ENCODE measurements at places on chromosomes 7 and 10. TPM values are rescaled to one million over a fixed set of nuclear protein-coding genes. Genes with fewer than 3 reads are reported as not detected.

GRCh38 chr10:350981-351501 is 215.8 kb downstream of the ZMYND11 start:
- DNase-seq, result no peak

DNA sequence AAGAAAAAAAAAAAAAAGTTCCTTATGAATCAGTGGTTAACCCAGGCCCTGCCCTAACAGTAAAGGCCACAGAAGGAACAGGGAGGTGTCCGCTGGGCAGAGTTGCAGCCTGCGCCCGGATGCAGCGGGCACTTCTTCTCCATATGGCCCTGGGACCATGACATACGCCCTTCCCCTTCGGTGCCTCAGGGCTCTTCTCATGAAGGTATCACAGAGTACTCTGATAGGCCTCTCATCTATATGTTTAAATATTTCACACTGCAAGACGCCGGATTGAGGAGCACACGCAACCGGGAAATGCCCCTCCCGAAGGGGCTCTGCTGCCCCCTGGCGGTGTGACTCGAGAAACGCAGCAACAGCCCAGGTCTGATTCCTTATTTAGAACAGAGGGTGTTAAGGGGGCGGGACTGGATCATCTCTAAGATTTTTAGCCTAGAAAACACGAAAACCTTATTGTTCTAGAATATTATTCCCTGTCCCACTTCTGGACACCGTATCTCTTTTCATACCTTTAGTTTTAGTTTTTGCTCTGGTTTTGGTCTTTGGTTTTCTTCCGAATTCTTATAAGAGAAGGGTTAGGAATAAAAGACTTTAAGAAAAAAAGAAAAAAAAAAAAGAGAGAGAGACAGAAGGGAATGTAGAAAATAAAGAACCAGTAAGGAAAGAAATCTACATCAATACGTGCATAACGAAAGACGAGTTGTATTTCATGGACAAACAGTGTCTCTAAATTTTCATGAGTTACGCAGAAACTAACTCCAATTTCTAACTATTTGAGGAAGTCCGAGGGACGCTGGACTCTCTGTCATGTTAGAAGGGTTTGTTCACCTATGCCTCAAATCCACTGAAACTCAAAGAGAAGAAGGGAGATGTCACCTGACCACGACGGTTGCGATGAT is 12.0 kb downstream of the DAGLB start:
- peak; percentile 83 for DNase-seq

- DNase-seq, result no peak
Observed at GRCh38 chr10:97321804-97322190, 2.7 kb downstream of the FRAT1 start.

- DNase-seq, result peak; percentile 96
Observed at GRCh38 chr7:99244939-99245338, 27.7 kb upstream of the MYH16 start.

- no peak for DNase-seq
Observed at GRCh38 chr7:74063223-74063641, 20.4 kb upstream of the LIMK1 start.

- DNase-seq, result no peak
Observed at GRCh38 chr7:18659746-18660145, 164.2 kb downstream of the HDAC9 start.

GRCh38 chr7:77651575-77652162 is 44.6 kb upstream of the RSBN1L start:
- DNase-seq, result peak; percentile 50

- peak; percentile 6 for DNase-seq
Observed at GRCh38 chr7:125857606-125858005, 928.0 kb upstream of the POT1 start.

- no peak for DNase-seq
Observed at GRCh38 chr10:15224948-15225347, 56.5 kb upstream of the NMT2 start.

GRCh38 chr7:21131897-21132296 is 296.0 kb upstream of the SP4 start:
- DNase-seq, result no peak

- DNase-seq, result no peak
Observed at GRCh38 chr7:106561666-106562411, 99.1 kb downstream of the CCDC71L start.

GRCh38 chr10:73873142-73873837 is 1.1 kb downstream of the CAMK2G start:
- DNase-seq, result no peak

DNA sequence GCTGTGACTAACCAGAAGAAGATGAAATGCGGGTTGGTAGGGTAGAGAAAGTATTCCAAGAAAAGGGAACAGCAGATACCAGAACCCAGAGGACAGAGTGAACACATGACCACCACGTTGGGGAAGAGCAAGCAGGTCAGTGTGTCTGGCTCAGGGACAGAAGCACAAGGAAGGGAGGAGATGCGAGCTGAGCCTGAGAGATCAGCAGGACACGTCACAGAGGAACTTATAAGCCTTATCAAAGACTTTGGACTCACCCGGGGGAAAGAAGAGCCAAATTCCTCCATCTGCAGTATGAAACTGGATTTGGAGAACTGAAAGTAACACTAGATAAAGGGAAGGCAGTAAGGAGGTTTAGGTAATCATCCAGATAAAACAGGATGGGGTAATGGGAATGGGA is 232.1 kb upstream of the NPVF start:
- no peak for DNase-seq

- DNase-seq, result no peak
Observed at GRCh38 chr10:11176746-11177145, 159.1 kb downstream of the CELF2 start.

DNA sequence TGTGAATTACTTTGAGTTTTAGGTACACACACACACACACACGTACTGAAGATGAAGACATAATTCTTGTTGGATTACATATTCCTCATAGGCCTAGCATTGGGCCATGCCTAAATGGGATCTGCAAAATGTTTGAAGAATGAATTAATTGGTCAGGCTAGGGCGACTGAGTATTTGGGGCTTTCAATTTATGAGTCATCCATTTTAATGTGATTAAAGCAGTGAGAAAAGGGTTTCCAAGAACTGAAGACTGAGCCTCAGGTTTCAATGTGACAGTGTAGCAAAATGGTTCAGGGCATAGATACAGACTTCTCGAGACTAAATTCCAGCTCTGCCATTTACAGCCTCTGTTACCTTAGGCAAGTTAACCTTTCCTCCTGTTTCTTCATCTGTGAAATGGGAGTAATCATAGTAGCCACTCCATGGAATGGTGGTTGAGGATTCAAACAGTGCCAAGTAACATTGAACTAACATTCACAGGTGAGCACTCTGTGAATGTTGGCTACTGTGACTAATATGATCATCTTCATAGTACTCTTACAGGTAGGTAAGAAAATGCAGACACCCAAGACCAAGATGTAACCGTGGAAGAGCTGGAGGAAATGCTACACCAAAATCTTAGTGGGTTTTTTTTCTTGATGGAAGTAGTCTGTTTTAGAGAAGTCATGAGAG is 7.6 kb downstream of the BPGM start:
- DNase-seq, result no peak

GRCh38 chr10:73647211-73647874 is 6.1 kb upstream of the MYOZ1 start:
- no peak for DNase-seq

DNA sequence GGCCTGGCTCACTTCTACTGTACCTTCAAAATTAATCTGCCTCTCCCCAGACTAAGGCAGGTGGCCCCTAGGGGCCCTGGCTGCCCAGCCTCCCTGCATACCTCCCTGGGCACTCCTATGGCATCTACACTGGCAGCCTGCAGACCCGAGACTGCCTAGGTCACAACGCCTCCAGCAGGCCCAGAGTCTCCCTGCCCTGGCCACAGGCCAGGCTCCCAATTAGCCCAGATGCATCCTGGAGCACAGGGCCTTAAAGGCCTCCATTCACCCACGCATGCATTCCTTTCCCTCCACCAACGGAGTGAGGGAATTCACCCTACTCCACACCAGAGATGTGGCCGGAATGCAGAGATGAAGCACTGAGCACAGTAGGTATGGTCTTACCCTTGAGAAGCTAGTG is 1.9 kb downstream of the CHAT start:
- DNase-seq, result no peak

- DNase-seq, result no peak
Observed at GRCh38 chr10:70330671-70331070, 46.9 kb upstream of the NPFFR1 start.

- peak; percentile 94 for DNase-seq
Observed at GRCh38 chr10:12419262-12419847, 70.0 kb downstream of the CAMK1D start.

DNA sequence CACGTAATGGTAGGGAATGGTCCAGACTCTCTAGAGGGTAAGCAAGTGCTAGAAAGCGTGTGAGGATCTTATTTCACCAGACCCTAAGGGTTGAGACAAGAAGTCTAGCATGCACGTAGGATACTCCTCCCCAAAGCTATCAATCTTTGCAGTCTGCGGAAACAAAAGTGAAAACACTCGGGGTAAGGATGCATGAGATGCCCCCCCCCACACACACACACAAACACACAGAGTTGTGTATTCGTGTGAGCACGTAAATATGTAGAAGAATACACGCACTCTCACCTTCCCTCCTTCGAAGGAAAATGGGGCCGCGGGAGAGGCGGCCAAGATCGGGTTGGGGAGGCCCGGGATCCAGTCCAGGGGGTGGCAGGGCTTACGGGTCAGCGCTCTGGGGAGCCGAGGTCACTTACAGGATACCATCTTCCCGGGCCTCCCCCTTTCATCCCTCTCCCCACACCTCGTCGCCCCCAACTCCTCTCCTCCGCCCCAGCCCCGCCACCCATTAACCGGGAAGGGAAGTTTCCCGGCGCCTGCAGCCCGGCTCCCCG is 455 bp downstream of the CUL2 start:
- no peak for DNase-seq

GRCh38 chr10:114801411-114801813 is 20.2 kb upstream of the FHIP2A start:
- DNase-seq, result no peak

- DNase-seq, result no peak
Observed at GRCh38 chr10:113780681-113781250, 29.3 kb downstream of the PLEKHS1 start.

DNA sequence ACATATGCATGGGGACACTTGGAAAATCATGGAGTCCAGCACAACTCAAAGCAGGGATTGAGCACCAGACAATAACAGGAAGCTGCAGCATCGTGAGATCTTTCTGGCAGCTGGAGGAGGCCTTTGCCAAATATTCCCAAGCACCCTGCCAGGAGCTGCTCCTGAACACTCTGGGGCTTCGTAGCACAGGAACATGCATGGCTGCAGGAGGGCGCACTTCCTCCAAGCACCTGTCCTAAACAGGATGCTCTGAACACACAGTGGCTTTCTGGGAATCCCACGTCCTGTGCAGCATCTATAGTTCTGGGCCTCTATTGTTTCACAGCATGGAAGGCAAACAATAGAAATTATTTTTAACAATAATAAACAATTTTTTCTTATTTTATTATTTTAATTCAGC is 4.1 kb downstream of the ABLIM1 start:
- DNase-seq, result no peak

DNA sequence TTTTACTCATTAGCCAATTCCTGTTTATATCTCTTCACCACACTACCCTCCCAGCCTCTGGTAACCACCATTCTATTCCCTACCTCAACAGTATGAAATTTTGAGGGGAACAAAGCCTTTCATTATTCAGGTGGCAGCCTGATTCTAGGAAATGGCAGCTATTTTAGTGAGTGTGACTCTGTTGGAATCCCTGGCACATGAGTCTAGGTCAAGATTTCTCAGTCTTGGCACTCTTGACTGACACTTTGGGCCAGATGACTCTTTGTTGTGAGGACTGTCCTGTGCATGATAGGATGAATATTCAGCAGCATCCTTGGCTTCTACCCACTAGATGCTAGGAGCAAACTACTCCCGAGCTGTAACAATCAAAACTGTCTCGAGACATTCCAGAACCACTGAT is 322.8 kb upstream of the PHYHIPL start:
- DNase-seq, result no peak

GRCh38 chr10:80100861-80101695 is 22.6 kb downstream of the TMEM254 start:
- DNase-seq, result no peak

GRCh38 chr7:133958822-133959221 is 168.3 kb upstream of the LRGUK start:
- no peak for DNase-seq

SH2B2 gene
- total RNA-seq, result 25.8 TPM

PTER gene
- 5.8 TPM for total RNA-seq

SLC13A4 gene
- total RNA-seq, result not detected

ZNF467 gene
- 0.26 TPM for total RNA-seq

TCAF2 gene
- total RNA-seq, result 10.1 TPM

PRSS37 gene
- not detected for total RNA-seq

CELF2 gene
- total RNA-seq, result 59.5 TPM

HDAC9 gene
- total RNA-seq, result 7.1 TPM

GRM3 gene
- not detected for total RNA-seq

AMZ1 gene
- total RNA-seq, result not detected

CPEB3 gene
- total RNA-seq, result 0.45 TPM

FGFBP3 gene
- 0.64 TPM for total RNA-seq

FOXI2 gene
- total RNA-seq, result not detected

PRSS1 gene
- not detected for total RNA-seq

RET gene
- not detected for total RNA-seq
